Ascending aorta (tissue), 2 donors: ENCODE measurements at places on chromosomes 5 and 9.

GRCh38 chr5:58081435-58081834 lies 378.5 kb downstream of the PLK2 start:
- H3K4me3 ChIP-seq, result no peak overlapping the region
- no peaks in the 10 kb centered on the region for H3K27me3 ChIP-seq
- no peak for DNase-seq
- H3K27ac ChIP-seq, result no peak overlapping the region
- no peaks in the 10 kb centered on the region for H3K36me3 ChIP-seq

DNA sequence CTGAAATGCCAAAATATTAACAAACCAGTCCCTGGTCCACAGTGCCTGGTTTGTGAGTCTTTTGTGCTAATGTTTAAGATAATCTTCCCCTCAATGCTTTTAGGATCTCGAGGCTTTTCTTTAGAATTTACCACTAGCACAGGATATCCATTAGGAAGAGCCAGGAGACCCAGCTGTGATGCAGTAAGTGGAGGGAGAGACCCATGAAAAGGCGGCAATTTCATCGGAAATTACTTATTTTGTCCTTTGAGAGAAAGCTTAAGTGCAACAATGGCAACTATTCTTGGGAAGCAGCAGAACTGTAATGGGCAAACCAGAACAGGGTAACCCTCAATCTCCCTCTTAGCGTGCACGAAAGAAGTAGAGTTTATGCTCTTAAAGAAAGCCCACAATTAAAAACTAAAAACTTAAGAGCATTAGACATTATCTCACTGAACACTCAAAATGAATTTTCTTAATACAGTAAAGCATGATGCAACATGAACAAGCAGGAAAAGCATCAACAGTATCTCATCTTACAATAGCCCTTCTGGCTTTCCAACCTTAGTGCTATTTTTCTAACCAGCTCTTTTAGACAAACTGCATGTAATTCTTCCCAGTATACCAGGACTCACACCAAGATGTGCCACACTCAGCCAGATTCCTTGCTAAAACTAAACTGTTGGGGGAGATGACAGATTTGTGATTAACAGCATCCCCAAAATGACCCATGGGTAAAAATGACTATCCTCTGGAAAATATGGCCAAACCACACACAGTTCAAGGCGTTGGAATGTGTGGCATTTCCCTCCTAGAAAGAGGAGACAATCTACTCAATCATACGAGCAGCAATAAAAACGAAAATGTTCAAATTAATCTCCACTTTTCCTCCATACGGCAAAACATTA lies 36.4 kb downstream of the PWWP2A start:
- no peaks in the 10 kb centered on the region for H3K27me3 ChIP-seq
- no peak overlapping the region for H3K4me3 ChIP-seq
- H3K27ac ChIP-seq, result peak overlapping the region; percentile 58

DNA sequence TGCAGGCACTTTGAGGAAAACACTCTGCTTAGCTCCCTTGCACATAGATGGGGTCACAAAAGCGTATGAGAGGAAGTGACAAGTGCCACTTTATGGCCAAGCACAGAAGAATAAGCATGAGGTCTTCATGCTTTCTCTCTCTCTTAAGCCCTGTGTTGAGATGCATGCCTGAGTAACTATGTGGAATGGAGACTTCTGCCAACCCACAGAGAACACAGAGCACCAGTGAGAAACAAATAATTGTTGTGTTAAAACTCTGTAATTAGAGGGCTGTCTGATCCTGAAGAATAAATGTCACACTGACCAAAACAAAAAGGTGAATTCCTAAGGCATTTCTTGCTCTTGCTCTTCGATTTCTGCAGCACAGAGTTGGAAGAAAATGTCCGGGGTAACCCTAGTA lies 488.5 kb downstream of the CTNND2 start:
- no peaks in the 10 kb centered on the region for H3K27me3 ChIP-seq
- no peak for DNase-seq
- H3K4me3 ChIP-seq, result no peak overlapping the region
- no peaks in the 10 kb centered on the region for H3K4me1 ChIP-seq
- H3K27ac ChIP-seq, result no peak overlapping the region
- no peaks in the 10 kb centered on the region for H3K36me3 ChIP-seq

GRCh38 chr9:137315581-137316011 lies 13.5 kb upstream of the NRARP start:
- H3K4me1 ChIP-seq, result peaks cover 10% of the 10 kb centered on the region
- peak; percentile 34 for DNase-seq
- peaks cover 17% of the 10 kb centered on the region for H3K27me3 ChIP-seq
- peak overlapping the region; percentile 35 for H3K4me3 ChIP-seq
- no peak overlapping the region for H3K27ac ChIP-seq

DNA sequence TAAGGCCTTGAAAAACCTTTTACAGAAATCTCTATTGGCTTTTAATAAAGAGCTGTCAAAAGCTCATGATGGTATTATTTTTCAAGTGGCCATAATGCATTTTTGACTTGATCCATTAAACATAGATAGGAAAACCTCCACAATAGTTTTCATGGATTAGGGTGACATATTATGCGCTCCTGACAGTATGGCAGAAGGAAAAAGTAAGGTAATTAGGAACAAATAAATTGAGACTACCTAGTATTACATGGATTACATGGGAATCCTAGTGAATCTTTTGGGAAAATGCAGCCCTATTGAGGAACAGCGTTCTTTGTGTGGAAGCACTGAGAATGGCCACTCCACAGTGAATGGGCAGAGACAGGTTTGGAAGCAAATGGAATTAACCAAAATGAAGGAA lies 171.2 kb downstream of the TRPM3 start:
- no peaks in the 10 kb centered on the region for H3K36me3 ChIP-seq
- DNase-seq, result no peak
- H3K4me1 ChIP-seq, result no peaks in the 10 kb centered on the region

DNA sequence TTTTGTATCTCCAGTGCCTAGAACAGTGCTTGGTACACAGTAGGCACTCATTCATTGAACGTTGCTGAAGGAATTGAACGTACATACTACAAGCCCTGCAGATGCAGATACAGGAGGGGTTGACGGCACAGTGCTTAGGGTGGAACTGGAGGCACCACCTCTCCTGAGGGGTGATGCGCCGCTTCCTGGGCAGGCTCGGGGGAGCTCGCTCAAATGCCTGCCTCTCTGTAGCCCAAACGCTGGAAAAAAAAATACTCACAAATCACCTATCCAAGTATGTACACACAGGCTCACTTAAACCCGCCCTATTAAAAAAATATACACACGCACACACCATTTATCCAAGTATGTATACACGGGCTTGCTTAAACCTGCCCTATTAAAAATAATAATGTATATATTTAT lies 536 bp upstream of the COMMD10 start:
- no peak overlapping the region for H3K27ac ChIP-seq
- no peak for DNase-seq
- H3K36me3 ChIP-seq, result peaks cover 8% of the 10 kb centered on the region

DNA sequence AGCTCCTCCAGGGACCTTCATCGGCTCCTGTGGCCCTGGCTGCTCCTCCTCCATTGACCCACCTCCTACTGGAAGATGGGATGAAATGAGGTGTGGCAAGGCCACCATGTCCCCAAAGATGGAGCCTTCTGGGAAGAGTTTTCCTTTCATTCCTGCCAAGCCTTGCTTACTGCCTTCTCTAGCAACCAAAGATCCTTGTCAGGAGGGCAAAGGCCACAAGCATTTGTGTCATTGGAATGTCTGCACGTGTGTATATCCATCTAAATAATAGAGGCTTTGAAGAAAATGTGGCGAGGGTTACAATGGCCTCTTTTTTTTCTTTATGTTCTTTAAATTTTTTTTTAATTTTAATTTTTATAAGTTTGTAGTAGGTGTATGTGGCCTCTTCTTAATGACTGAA lies 313.6 kb downstream of the ARHGEF28 start:
- peaks cover 21% of the 10 kb centered on the region for H3K4me1 ChIP-seq
- no peaks in the 10 kb centered on the region for H3K27me3 ChIP-seq
- DNase-seq, result no peak
- H3K27ac ChIP-seq, result peak overlapping the region; percentile 75

DNA sequence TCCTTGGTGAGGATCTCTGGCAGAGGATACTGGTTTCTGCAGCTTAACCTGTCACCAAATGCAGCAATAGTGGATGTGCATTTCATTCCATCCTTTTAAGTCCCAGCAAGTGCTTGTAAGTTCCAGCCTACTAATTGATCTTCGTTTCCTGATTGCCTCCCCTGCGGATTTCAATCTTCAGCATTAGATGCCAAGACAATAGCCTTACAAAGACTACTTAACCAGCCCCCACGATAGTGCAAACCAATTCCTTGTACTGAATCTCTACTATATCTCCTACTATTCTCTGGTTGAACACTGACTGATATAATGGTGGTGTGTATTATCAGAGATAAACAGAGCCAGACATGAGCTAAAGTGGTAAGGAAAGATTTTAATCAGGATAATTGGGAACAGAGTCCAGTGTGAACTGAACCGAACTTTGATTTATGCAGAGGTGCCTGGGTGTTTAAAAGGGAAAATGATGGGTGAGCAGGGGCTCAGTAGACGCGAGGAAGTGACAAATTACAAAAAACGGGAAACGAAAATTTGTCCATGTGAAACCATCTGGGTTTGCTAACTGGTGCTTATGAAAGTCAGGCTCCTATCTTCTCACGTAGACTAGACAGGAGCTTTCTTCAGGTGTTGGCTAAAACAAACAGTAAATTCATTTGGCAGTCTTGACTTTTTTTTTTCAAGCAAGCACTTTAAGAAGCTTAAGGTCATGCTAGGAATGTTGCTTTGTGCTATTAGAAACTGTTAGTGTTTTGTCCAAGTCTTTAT lies 106.9 kb upstream of the ST8SIA4 start:
- no peak for DNase-seq
- H3K4me3 ChIP-seq, result no peak overlapping the region
- no peak overlapping the region for H3K27ac ChIP-seq
- no peaks in the 10 kb centered on the region for H3K36me3 ChIP-seq
- no peaks in the 10 kb centered on the region for H3K4me1 ChIP-seq

DNA sequence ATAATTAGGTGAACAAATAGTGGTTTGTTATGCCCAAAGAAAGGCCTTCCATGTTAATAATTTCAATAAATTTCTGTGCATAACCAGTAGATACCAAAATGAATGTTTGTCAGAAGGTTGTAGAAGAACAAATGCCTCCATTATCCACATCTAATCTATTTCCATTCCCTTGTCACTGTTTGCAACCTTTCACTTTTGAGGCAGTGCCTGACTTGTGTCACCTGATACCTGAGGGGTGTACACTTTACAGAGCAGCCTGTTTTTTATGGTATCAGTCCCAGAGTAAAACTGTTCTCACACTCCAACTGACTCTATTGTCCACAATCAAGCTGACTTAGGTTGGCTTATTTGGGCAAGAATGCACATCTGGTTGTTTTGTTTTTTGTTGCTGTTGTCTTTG lies 40.1 kb downstream of the FREM1 start:
- no peaks in the 10 kb centered on the region for H3K27me3 ChIP-seq
- H3K4me3 ChIP-seq, result no peak overlapping the region
- no peak overlapping the region for H3K27ac ChIP-seq
- no peak for DNase-seq
- H3K4me1 ChIP-seq, result no peaks in the 10 kb centered on the region

DNA sequence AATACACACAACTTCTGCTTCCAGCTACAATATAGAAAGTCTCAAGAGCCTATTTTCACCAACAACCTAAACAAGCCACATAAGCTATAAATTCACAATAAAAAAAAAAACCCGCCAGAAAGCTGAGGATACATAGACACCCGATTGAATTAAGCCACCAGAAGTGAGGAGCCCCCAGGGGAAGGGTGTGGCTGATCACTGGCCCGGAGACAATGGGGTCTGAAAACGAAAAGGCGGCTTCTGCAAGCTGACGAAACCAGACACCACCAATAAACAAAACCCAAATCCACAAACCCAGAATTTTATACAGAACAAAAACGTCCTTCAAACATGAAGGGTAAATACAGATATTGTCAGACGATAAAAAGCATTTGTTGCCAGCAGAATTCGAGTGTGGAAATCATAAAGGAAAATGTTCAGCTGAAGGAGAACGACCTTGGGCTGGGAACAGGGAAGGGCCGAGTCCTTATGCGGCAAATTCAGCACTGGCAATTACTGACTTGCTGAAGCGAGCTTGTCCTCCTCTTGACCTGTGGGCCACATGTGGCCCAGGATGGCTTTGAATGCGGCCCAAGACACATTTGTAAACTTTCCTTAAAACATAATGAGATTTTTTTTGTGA lies 39.6 kb upstream of the CEP72 start:
- H3K4me3 ChIP-seq, result no peak overlapping the region
- no peak for DNase-seq
- no peaks in the 10 kb centered on the region for H3K4me1 ChIP-seq
- H3K27me3 ChIP-seq, result no peaks in the 10 kb centered on the region
- H3K27ac ChIP-seq, result no peak overlapping the region

DNA sequence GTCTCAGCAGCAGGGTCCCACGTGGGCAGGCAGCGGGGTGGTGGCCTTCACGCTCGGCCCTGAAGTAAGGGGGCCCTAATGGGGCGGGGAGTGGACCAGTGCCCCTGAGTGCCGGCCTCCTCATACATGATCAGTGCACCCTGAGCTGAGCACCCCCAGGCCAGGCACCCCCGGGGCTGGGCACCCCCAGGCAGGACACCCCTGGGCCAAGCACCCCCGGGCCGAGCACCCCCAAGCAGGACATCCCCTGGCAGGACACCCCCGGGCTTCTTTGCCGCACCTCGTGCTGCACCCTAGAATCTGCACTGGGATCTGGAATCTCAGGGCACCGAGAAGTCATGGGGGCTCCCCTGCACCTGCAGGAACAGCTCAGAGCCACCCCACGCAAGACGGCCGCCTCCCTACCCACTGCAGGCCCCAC lies 51.4 kb downstream of the EXD3 start:
- H3K36me3 ChIP-seq, result peaks cover 32% of the 10 kb centered on the region
- H3K4me1 ChIP-seq, result no peaks in the 10 kb centered on the region
- no peak overlapping the region for H3K27ac ChIP-seq
- no peak overlapping the region for H3K4me3 ChIP-seq

- H3K27ac ChIP-seq, result no peak overlapping the region
- no peaks in the 10 kb centered on the region for H3K4me1 ChIP-seq
- no peak overlapping the region for H3K4me3 ChIP-seq
Observed at GRCh38 chr5:107352576-107352975, 318.2 kb downstream of the EFNA5 start.

DNA sequence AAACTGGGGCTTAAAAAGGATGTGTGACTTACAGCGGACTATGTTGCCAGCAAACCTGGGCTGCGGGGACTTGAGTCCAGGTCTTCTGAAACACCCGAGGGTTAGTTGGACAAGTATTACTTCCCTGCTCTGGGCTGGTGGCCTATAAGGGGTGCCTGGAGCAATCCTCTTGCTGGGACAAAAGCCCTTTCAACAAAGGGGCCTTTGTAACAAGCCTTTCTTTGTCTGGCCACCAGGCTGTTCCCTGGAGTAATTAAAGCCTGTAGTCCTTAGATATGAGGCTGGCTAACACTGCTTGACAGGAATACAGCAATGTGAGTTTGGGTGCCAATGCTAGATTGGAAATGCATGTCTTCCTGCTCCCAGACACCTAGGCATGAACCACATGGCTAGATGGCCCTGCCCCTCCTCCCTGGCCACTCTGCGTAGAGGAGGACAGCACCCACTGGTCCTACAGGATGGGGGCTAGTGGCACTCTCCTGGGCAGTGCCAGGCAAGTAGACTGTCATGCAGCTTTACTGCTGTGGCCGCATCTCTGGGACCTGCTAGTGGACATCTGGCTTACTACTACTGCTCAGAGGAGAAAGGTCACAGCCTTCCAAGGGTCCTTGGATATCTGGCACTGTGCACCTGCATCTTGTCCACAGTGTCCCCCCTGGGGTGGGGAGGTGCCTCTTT lies 343.1 kb downstream of the ZSWIM6 start:
- H3K4me3 ChIP-seq, result no peak overlapping the region
- no peaks in the 10 kb centered on the region for H3K36me3 ChIP-seq
- no peaks in the 10 kb centered on the region for H3K4me1 ChIP-seq
- DNase-seq, result no peak
